ENCODE measurements at places on chromosomes 4 and X.
A peak's percentile ranks its signal among the peaks of the same experiment; 100 is the strongest.

DNA sequence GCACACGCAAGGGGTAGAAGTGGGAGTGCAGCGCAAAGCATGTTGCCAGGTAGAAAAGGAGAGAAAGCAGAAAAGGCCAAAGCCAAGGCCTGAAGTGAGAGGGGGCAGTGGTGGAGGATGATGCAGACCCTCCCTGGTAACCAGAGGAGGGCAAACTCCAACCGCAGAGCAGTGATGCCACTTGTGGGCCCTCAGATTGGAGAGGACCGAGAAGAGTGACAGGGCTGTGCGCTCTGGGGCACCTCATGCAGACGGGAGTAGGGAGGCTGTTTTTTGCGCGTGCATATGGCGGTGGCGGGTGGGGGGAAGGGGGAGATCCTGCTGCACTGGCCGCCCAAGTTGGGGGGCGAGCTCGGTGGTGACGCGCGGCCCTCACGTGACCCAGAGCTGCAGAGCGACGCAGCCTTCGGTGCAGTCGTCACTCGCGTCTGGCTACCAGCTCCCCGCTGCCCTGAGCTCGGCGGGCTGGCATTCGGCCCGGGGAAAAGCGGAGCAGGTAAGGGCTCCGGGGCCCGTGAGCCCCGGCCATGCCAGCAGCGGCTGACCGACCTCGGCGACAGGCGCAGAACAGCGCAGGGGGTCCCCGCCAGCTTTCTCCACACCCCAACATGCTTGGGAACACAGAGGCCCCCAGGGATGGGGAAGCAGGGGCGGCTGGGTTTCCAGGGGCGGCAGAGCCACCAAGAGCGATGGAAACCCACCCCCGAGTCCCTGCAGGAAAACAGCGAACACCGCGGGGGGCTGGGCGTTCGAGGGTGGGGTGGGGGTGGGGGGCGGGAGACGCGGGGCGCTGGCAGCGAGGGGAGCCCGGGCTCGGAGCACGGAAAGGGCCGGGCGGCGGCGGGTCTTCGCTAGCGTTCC, at the start of gene BEX3:
TSS of gene BEX3 (plus strand) at position 421 of the 861 bp plus-strand sequence. CDS start 984 bp downstream, outside the sequence.
- peak; percentile 69 for DNase-seq

DNA sequence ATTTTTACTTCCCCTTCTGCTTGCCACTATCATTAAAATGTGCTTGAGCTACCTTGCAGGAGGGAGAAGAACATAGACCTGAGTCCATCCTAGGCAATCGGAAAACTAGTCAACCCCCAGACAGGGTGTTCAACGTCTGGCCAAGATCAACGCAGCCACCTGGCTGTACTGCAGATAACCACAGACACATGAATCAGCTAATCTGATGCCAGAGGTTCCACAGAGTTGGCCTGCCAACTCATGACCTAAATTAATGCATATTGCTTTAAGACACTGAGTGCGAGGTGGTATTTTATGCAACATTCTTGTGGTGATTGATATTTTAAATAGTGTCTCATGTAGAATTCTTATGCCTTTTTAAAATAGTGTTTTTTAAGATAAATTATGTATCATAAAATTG, 1283.8 kb upstream of the PABPC4L start:
- DNase-seq, result no peak

DNA sequence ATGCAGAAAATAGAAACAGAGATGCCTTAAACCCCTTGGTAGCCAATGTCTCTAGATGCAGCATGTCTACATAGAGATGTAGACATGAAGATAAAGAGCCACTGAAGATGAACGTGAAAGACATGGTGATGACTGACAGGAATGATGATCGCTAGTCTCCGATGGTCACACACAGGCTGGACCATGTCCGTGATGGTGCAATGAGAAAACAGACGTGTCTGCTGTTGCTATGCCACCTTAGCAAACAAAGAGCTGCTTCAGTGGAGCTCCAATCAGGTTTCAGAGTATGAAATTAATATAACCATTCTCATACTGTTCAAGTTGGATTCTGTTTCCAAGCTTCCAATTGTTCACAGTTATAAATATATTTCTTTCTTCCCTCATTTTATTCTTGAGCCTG, 256.5 kb downstream of the CAMK2D start:
- no peak for DNase-seq

DNA sequence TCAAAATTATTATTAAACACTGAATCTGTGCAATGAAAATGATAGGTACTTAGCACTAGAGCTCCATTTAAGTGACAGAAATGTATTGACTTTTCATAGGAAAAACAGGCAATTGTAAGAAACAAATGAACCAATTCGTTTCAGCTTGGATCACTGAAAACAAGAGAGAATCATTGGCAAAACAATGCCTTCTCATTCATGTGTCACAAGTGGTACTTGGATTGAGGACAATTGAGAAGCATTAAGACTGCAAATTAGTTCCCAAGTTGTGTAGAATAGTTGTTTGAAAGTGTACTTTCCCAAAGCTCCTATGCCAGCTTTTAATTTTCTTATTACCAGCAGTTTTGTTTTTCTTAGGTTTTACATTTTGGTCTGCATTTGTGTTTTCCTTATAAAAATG, 20.6 kb downstream of the CNKSR2 start:
- no peak for DNase-seq

DNA sequence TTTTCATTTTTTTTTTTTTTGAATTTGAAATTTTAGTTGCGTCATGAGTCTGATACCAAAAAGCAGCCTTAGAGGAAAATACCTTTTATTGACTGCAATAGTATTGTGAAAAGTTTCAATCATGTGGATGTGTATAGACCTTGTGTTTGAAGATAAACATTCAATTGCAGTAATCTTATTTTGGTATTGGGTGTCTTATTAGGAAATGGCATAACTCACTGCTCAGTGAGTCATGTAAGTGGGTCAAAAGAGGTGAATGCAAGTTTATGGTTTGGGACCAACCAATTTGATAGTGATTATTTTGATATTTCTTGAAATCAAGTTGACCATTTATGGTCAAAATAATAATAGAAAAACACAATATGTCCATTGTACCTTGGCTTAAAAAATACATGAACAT, 627.8 kb upstream of the SLIT2 start:
- DNase-seq, result no peak

GRCh38 chr4:15366721-15367120, 61.1 kb upstream of the C1QTNF7 start:
- DNase-seq, result no peak

DNA sequence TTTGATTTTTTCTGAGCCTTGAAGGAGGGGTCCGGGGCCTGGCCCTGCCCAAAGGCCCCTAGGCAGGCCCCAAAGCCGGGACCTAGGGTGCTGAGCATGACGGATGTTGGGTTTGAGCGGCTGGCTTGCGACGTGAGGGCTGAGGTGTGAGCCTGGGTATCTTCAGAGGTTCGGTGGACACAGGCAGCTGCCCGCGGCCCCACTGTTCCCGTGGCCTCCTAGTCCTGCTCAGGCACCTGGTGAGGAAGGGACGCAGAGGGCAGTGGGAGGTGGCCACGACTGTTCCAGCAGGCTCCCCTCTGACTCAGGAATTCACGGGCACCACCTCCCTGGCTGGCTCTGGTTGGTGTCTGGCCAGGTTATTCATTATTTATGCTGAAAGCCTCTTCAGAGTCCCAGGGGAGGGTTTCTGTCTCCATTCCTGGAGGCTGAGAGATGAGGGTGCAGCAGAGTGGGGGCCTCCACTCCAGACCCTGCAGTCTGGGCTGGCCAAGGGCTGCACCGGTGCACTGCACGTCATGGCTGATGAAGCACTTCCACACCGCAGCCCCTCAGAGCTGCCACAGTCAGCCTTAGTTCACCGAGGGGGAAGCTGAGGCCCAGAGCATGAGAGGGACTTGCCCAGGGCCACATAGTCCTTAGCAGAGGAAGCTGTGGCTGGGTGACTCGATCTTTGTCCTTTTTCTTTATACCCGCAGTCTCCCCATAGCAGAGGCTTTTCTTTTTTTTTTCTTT, 2.2 kb downstream of the MSANTD1 start:
- no peak for DNase-seq

DNA sequence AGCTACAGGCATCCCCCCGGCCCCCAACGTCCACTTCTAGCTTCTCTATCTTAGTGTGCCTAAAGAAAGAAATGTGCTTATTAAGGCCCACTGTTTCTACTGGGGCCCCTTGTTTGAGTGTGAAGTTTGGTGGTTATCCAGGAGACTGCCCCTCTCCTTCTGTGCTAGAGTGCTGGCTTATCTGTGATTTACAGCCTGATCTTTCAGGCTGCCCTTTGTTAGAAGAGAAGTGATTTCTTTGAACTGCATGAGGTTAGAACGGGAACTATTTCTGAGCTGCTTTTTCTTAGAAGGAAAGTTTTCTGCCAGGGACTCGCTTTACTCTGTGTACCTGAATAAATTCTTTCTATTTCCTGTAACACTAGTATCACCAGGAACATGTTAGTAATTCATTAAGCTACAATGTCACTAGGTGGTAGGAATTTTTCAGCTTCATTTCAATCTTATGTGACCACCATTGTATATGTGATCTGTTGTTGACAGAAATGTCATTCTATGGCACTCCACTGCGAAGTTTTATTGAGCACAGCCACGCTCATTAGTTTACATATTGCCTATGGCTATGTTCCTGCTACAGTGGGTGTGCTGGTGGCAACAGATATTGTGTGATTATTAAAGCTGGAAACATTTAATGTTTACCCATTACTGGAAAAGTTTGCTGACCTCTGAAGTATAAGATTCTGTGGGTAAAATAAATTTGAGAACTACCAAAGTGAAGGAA, 193.8 kb upstream of the CXorf51B start:
- no peak for DNase-seq

GRCh38 chrX:102930990-102931756, 5.9 kb upstream of the RAB40AL start:
- DNase-seq, result no peak

DNA sequence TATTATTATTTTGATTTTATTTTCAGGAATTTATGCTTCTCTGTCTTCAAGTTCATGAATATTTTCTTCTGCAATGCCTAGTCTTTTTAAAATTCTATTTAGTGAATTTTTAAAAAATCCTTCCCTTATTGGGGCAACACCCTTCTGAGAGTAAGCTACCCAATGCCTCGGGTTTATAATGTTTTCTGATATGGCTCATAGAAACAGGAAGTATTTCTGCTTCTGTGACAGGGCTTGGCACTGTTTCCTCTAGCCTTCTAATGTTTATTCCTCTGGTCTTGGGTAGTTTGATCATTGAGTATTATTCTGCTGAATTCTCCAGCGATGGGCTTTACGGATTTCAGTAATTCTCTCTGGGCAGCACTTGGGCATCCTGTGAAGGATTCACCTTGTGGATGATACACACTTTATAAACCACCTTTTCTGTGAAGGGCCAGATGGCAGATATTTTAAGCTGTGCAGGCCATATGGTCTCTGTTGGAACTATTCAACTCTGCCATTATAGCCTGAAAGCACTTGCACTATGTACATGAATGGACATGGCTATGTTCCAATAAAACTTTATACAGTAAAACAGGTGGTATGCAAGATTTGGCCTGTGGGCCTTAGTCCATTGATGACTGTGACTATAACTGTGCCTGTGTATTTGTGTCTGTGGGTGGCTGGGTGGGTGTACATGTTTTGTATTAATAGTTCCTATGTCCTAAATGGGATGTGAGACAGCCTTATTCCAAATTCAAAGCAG, 95.9 kb upstream of the FAT1 start:
- DNase-seq, result no peak

GRCh38 chrX:37455381-37455780, 106.2 kb downstream of the PRRG1 start:
- DNase-seq, result no peak

DNA sequence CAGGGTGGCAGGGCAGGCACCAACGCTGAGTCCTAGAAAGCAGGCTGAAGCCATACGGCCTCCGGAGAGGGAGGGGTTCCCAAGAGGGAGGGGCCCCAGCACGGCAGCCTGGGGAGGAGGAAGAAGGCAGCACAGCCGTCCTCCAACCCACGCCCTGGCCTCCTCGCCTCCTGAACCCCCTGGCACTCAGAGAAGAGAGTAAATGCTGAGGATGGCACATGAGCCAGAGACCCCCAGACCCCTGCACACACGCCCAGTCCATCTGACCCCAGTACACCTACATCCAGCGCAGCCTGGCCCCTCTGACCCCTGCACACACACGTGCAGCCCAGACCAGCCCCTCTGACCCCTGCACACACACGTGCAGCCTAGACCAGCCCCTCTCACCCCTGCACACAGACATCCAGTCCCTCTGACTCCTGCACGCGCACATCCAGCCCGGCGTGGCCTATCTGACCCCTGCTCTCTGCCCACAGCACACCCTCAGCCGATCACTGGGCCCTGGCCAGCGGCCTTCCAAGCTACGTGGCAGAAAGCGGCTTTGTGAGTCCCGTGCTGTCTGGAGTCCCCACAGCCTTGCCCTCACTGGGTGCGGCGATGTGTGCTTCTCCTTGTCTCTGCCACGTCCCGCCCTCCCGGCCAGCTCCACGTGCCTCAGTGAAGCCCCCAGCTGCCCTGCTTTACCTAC, 18.5 kb downstream of the ATP5ME start:
- DNase-seq, result no peak

Measured in GDM1 (cell line).